ENCODE measurements at places on chromosomes 16 and 17.

DNA sequence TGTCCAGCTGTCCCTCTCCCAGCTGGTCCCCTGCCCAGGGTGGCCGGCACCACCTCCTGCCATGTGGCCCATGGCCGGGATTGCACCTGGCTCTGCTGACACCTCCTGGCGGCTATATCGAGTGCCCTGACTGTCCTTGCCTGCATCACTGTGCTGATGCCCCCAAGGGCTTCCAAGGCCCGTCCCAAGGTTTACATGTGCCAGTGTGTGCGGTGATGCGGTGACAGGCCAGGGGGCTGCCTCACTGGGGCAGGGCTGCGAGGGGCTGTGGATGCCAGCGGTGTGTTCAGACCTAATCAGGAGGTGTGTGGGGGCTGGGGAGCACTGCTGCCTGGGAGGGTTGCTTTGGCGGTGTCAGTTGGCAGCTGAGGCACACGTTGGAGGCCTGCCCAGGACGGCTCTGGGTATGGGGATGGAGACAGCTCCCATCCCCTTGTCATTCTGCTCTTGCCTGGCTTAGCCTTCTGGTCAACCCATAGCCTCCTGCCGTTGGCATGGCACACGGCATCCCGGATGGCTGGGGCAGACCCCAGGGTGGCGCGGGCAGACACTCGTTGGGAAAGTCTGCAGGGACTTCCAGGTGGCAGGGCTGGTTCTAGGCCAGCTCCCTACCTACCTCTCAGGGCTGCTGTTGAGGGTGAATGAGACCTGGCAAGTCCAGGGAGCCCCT lies 5.5 kb downstream of the MAP2K3 start:
- DNase-seq: no peak

DNA sequence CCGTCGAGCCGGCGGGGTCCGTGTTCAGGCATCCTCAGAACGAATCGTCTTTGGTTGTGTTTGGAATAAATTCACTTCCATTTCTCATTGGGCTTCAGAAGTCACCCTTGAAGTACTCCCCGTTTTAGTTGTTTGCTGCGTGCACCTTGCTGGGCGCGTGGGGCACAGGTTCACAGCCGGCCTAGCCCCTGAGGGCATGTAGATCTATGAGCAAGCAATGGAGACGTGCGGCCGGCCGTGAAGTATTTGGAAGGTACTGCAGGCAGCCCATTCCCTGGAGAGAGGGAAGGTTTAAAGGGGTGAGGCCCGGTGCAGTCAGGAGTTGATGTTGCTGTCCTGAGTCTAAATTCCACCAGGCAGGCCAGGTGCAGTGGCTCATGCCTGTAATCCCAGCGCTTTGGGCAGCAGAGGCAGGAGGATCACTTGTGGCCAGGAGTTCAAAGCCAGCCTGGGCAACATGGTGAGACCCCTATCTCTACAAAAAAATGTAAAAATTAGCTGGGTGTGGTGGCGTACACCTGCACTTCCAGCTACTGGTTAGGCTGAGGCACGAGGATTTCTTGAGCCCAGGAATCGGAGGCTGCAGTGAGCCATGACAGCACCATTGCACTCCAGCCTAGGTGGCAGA lies 714 bp downstream of the ACSF3 start:
- DNase-seq: no peak

DNA sequence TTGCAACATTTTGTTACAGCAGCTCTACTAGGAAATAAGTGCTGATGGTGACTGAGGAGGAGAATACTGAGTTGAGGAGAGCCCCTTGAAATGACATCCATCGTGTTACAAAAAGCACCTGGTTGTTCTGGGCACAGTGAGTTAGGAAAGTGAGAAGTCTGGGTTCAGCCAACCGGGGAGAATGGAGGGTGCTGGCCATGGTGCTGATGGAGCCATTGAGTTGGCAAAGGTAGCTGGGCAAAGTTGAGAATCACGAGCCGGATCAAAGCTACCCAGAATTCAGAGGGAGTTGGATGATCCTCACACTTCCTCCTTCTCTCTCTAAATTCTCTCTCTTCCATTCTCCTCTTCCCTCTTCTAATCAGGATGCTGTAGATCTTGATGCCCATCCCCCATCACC lies 35.0 kb upstream of the ASIC2 start:
- no peak for DNase-seq

- DNase-seq: no peak
Measured at GRCh38 chr16:46817961-46818360, 13.0 kb downstream of the C16orf87 start.

DNA sequence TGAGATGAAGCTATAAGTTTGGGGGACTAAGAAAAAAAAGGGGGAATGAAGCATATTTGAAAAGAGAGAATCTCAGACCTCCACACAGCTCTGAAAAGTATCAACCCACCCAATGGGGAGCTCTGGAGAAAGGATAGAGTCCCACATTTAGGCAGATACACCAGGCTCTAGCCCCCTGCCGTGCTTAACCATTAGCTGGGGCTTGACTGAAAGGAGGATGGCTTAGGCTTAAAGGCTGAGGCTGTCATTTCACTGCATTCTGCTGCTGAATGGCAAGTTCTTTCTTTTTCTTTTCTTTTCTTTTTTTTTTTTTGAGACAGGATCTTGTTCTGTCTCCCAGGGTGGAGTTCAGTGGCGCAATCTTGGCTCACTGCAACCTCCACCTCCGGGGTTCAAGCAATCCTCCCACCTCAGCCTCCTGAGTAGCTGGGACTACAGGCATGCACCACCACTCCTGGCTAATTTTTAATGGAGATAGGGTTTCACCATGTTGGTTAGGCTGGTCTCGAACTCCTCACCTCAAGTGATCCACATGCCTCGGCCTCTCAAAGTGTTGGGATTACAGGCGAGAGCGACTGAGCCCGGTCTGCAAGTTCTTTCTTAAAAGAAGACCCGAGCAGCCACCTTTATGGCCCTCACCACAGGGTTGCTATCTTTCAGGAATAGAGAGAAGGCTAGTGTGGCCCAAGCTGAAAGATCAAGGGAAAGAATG lies 9.0 kb upstream of the MMP2 start:
- DNase-seq: peak; percentile 27

DNA sequence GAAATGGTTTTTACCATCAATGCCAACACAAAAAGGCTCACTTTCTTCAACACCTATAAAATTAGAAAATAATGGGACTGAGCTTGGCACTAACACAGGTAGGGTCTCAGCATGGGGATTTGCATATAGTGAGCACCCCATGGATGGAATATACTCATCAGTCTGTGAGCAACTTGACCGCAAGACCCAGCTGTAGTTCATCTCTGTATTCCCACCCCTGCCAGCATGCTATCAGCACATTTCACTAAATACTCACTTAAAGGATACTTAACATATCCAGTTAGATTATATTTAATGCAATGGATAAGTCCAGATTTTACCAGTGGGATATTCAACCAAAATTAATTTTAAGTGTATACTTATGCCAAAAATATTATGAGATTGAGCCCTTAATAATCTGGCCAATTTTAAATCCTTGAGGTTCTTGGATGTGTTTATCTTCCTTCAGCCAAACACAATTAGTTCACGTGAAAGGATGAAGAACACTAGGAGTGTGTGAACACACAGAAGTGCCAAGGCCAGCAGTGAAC lies 66.7 kb downstream of the C16orf95 start:
- no peak for DNase-seq

DNA sequence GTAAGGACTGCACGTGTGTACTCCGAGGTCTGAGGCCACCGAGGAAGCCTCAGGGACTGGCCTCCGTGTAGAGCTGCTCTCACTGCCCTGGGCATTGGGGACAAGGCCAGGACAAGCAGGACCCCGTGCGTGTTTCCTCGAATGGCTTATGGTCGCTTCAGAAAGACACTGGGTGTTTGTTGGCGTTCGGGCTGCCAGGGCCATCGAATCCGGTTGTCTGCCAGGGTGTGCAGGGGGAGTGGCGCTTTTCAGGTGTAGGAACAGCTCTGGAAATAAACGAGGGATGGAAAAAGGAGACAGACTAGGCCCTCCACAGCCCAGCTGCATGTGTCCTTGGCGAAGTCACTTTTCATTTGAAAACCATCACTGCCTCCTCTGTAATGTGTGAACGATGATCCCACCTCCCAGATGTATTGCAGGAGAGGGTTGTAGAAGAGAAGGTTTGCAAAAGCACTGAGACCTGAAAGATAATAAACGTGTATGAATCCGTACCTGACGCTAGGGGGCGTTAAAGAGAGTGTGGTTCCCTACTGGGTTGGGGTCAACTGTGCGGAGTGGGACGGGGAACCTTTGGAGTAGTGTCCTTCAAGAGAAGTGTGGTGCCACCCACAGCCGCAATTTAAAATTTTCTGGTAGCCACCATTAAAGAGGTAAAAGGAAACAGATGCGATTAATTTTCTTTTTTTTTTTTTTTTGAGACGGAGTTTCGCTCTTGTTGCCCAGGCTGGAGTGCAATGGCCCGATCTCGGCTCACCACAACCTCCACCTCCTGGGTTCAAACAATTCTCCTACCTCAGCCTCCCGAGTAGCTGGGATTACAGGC lies 2.1 kb upstream of the ZSCAN10 start:
- DNase-seq: peak; percentile 45

DNA sequence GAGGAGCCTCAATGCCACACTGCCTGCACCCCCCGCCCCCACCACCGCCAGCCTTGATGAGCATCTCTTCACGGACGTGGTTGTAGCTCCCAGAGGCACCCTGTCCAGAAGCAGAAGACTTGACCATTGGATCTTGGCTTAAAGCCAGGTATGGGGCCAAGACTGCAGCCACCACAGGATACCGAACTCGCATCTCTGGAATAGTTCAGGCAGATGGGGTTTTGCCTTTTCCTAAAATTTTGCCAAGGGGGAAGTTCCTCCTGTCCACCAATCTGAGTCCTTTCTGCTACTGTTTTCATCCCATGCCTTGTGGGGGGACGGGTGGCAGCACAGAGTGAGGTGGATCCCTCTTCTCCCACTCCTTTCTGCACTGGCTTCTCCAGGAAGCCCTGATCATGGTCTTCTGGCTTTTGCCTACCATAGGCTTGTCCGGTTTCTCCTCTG lies 939 bp downstream of the CORO6 start:
- no peak for DNase-seq

GRCh38 chr17:58232707-58233156 lies 5.7 kb upstream of the LPO start:
- DNase-seq: peak; percentile 79

GRCh38 chr17:73404246-73404645 lies 92.4 kb upstream of the CDC42EP4 start:
- no peak for DNase-seq

DNA sequence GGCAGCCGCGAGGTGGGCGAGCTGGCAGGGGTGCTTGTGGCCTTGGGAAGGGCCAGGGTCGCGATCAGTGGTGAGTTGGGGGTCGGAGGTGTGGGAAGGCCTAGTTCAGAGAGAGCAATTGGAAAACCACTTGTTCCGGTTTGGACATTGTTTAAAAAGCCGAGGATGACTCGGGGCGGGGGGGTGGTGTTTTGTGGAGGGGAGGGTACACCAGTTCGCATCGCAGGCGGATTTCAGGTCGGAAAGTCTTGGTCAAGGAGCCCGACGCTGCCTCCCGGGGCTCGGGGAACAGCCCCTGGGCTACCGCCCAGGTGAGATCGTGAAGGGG lies 66.4 kb downstream of the KPNA2 start:
- no peak for DNase-seq

DNA sequence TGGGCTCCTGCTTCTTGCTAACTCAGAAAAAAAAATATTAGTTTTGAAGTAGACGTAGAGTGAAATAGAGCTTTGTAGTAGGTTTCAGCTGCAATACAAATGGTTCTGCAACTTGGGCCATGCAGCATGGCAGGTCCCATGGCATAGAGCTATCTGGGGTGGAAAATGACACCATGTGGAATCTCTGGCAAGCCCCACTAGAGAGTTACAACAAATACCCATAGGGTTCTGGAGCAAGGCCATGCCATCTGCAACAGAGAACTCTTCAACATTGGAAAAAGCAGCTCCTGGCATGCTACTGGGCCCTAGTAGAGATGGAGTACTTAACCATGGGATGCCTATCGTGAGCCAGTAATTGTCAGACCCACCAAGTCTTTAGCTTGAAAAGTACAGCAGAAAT lies 25.3 kb upstream of the RBBP6 start:
- no peak for DNase-seq

- DNase-seq: peak; percentile 68
Measured at GRCh38 chr16:70715055-70715858, 29.4 kb upstream of the MTSS2 start.

GRCh38 chr16:87729266-87729954 lies 36.4 kb downstream of the KLHDC4 start:
- no peak for DNase-seq

GRCh38 chr16:21150375-21151001 lies at the start of gene DNAH3:
DNAH3 (minus strand) TSS chr16:21150846; CDS start chr16:21150319, 527 bp downstream.
- no peak for DNase-seq

DNA sequence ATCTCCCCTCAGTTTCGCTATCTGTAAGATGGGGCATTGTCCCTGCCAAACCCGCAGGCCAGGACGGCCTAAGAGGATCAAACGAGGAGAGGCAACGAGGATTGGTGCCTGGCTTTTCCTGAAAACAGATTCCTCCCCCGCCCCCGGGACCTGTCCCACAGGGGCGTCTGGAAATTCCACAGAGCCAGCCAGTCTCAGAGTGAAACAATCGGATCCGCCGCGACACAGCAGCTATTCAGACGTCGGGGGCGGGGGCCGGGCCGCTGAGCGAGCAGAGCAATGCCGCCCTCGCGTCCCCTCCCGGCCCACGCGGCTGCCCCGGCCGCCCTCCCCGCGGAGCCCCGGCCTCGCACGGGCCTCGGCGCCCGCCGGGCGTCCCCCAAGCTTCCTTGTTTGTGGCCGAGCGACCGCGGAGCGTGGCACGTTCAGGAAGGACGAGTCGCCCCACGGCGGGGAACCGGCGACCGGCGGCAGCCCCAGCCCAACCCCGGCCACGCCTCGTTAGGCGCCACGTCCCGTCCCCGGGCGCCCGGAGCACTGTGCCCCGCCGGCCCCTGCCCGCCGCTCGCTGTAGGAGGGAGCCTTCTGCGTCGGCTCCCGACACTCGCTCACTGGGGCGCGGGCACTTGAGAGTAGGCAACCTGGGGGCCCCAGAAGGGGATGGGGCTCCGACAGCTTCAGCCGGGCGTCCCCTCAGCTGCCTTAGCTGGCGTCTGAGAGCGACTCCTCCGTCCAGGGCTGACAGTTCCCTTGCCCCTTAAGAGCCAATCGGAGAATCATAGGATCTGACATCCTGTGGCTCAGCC lies 29.6 kb upstream of the PHOSPHO1 start:
- peak; percentile 56 for DNase-seq

DNA sequence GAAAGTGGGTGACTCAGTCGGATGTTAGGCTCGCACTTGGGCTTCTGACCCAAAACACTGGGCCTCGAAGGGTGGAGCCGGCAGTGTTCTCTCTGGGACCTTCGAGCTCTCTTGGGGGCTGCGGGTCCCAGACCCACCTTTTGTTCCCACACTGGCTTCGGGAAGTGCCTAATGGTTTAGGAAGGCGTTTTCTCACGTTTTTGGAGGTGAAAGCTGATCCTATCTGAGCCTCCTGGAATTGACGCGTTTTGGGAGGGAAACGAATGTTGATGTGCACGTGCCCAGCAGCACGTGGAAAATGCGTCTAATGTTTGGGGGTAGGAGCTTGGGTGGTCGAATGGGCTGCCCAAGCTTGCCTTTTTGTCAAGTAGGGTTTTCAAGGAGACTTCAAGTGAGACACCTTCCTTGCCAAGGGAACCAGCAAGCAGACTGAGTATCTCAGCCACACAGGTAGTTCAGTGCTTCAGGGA lies 666 bp downstream of the HGS start:
- no peak for DNase-seq

- DNase-seq: peak; percentile 90
Measured at GRCh38 chr17:4547118-4547906, 7.9 kb downstream of the MYBBP1A start.
